ENCODE measurements at places on chromosomes 12 and 14.

DNA sequence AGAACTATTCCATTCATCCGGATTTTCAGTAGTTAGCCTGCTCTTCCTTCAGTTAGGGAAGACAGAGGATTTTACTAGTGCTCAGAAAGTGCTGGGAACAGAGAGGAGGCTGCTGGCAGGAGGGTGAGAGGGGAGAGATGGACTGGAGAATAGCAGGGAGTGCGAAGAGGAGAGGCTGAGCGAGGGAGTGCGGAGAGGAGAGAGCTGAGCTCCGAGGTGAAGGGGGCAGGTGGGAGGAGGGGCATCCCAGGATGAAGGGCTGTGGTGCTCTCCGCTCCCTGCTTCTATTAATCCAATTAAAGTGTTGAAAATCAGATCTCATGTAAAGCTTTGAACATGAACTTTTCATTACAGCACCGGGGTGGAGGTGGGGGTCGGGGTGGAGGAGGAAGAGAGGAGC lies 20.4 kb upstream of the SMOC1 start:
- DNase-seq = no peak

GRCh38 chr14:51307551-51307950 lies 67.5 kb downstream of the TMX1 start:
- no peak for DNase-seq

GRCh38 chr12:61998791-61999190 lies 261.4 kb upstream of the USP15 start:
- no peak for DNase-seq

GRCh38 chr12:101570047-101570446 lies 24.7 kb upstream of the MYBPC1 start:
- DNase-seq = no peak

DNA sequence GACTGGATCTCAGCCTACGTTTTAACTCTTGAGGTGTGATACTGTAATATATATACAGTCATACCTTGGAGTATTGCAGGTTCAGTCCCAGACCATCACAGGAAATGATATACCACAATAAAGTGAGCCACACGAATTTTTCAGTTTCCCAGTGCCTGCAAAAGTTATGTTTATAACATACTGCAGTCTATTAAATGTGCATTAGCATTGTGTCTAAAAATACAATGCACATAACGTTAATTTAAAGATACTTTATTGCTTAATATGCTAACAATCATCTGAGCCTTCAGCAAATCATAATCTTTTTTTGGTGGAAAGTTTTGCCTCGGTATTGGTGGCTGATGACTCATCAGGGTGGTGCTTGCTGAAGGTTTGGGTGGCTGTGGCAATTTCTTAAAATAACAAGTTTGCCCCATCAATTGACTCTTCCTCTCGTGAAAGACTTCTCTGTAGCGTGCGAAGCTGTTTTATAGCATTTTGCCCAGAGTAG lies 18.9 kb downstream of the PYROXD1 start:
- DNase-seq = no peak

DNA sequence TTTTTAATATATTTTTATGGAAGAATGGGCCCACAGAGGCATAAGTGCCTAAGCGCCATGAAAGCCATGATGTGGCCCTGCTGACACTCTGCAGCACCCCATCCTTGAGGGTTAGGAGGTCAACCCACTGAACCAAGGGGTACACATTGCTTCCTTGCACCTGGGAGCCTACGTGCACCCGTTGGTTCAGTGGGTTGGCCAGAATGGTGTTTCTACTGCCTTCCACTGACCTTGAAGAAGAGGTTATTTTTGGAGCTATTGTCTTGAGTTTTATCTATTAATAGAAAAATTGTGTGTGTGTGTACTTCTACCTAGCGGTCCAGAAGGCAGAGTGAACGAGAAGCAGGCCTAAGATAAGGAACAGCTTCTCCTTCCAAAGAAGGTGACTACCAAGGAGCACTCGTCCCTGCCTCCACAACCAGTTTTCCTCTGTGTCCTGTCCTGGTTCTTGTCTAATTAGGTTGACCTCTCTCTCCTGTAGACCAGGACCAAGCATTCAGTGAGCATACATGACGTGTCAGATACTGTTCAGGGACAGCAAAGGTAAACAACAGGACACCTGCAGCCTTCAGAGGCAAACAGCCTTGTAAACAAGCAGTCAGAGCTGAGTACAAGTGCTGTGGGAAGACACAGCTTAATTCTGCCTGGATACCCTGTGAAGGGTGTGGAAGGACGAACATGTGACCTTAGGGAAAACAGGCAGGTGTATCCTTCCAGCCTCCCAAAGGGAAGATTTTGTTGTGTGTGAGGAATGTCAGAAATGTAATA lies 30.4 kb upstream of the PLEK2 start:
- no peak for DNase-seq

GRCh38 chr12:109807954-109808643 lies 25.1 kb downstream of the TRPV4 start:
- no peak for DNase-seq

GRCh38 chr12:64998371-64999147 lies 122.5 kb downstream of the WIF1 start:
- DNase-seq = no peak

GRCh38 chr12:41936333-41936732 lies 208.3 kb downstream of the GXYLT1 start:
- DNase-seq = no peak

DNA sequence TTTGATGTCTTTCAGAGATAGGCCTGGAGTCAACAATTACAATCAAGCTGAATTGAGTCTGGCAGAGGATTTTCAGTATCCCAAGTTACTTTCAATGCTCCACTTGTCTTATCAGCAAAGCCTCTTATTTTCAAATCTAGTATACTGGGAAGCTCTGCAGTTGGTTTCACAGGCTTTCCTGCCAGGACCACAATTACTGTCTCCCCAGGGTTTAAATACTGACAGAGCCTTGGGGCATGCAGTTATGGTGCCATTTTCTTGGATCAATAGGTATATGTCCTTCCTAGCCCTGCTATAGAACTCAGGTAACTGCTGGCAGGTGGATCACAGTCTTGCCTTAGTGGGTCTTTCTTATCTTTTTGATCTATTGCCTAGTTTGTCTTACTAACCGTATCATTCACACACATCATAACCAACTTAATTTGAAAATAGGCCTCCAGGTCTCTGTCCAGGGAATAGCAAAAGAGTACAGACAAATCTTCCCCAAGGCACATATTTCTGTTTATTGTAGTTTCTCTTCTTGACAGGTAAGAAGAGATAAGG lies 22.4 kb upstream of the RNU6-8 start:
- DNase-seq = no peak

GRCh38 chr14:47715330-47715729 lies 39.9 kb upstream of the MDGA2 start:
- DNase-seq = no peak

DNA sequence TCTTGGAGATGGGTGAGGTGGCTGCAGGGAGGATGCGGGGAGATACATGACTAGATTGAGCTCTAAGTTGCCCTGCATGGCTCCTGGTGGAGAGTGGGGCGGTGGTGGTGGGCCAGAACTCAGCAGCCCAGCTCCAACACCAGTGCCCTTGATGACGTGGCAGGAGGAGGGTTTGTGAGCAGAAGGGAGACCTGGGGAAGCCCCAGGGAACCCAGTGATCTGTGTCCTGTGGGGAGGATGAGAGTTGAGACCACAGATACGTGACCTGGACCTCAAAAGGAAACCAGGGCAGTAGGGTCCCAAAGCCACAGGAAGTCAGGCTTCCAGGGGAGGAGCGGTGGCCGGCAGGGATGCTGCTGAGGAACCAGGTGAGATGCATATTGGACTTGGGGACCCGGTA lies 989.1 kb upstream of the TMEM132C start:
- no peak for DNase-seq

- DNase-seq = no peak
Measured at GRCh38 chr14:77682158-77682553, 25.7 kb downstream of the ALKBH1 start.

GRCh38 chr12:42812086-42812485 lies 222.5 kb upstream of the PRICKLE1 start:
- DNase-seq = no peak

DNA sequence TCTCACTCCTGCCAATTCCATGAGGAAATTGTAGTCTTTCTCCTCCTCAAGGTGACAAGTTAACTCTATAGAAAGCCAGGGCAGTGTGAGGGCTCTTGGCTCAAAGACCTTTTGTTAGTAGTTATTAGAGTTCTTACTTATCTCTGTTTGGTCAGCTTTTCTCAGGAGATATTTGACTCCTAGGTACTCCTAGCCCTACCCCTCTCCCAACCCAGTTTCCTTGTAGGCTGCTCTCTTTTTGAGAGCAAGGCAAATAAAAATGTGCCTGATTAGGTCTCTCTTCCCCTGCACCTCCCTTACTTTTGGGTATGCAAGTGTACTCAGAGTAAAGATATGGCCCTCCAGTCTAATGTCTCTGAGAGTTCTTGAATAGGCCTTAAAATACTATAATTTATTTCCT lies 23.8 kb downstream of the BTG1 start:
- no peak for DNase-seq

GRCh38 chr12:108858311-108859074 lies 1.1 kb upstream of the SSH1 start:
- DNase-seq = no peak

Data from NT2/D1 (cell line).